ENCODE measurements at places on chromosomes 3 and 15.

DNA sequence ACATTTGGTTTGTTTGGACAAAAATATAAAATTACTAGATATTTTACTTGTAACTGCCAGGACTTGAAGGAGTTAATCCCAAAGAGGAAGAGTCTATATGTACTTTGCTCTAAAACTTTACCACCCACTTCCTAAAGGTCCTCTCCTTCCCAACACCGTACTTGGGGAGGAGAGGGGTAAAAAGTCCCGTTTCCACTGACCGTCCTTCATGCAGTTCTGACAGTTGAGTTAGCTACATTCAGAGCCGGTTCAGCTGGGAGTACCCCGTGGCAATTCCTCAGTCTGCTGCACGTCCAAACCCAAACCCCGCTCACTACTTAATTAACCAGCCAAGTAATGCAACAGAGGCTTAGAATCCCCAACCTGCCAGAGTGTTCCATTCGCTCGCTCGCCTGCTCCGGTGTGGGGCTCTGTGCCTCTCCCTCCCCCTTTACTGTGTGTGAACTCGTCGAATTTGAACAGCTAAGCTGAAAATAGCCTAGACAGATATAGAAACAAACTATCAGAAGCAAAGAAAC lies 519.7 kb downstream of the FOXP1 start:
- H3K4me3 ChIP-seq: no peak overlapping the region
- DNase-seq: peak; percentile 76
- peaks cover 29% of the 10 kb centered on the region for H3K4me1 ChIP-seq
- H3K27ac ChIP-seq: no peak overlapping the region

DNA sequence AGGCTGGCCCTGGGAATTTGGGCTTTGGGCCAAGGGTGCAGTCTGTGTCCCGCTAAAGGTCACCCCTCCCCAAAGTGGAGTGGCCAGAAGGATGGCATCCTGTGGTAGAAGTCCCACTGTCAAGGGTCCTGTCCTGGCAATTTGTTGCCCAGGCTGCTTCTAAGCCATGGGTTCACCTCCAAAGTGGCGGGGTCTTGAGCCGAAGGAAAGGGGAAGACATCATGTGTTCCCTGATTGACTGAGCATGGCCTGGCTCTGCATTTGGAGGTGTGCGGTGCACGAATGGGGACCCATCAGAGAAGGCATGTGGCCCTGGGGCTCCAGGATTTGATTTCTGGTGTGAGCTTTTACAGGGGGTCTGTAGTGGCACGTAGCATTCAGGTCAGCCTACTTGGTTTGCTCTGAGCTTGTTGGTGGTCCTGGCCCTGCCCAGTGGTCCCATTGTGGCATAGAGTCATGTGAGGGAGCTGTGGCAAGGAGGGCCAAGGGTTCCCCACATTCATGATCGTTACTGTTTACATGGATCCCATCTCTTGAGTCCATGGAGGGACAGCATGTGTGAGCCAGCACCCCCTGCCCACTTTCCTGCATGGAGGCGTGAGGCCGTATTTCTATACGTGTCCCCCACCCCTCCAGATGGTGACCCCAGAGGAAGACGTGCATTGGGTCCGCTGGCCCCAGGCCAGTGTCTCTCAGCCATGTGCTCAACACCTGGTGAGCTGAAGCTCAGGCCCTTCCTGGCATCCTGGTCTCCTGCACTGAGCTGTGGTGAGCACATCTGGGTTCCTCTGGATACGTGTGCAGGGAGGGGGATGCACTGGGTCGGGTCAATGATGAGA lies 225.1 kb downstream of the SNRPN start:
- no peaks in the 10 kb centered on the region for H3K4me1 ChIP-seq
- H3K4me3 ChIP-seq: no peak overlapping the region
- H3K36me3 ChIP-seq: no peaks in the 10 kb centered on the region
- no peaks in the 10 kb centered on the region for H3K27me3 ChIP-seq

DNA sequence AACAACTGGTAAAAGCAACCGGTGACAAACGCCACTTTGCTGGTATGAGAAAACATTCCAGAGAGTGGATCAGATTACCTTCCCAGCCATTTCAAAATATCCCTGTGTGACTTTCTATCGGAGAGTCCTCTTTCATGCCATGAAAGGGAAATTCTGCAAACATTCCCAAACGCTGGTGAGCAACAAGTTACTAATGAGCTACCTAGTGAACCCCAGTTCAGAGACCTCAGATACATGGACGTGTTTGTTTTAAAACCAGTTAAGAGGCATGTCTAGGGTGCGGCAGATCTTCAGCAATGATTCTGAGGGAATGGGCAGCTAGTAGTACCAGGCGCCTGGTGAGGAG lies 418.2 kb upstream of the NR2F2 start:
- peaks cover 5% of the 10 kb centered on the region for H3K27me3 ChIP-seq
- no peak overlapping the region for H3K27ac ChIP-seq
- H3K4me3 ChIP-seq: no peak overlapping the region
- no peak for DNase-seq
- peaks cover 8% of the 10 kb centered on the region for H3K4me1 ChIP-seq

GRCh38 chr3:183188895-183189462 lies 26.4 kb upstream of the LAMP3 start:
- H3K36me3 ChIP-seq: no peaks in the 10 kb centered on the region
- H3K27me3 ChIP-seq: peaks cover 3% of the 10 kb centered on the region
- no peak overlapping the region for H3K4me3 ChIP-seq
- peaks cover 2% of the 10 kb centered on the region for H3K4me1 ChIP-seq

GRCh38 chr3:134353171-134353825 lies 20.9 kb downstream of the AMOTL2 start:
- no peaks in the 10 kb centered on the region for H3K36me3 ChIP-seq
- H3K27ac ChIP-seq: no peak overlapping the region
- no peaks in the 10 kb centered on the region for H3K27me3 ChIP-seq
- H3K4me1 ChIP-seq: no peaks in the 10 kb centered on the region
- DNase-seq: no peak
- H3K4me3 ChIP-seq: no peak overlapping the region

DNA sequence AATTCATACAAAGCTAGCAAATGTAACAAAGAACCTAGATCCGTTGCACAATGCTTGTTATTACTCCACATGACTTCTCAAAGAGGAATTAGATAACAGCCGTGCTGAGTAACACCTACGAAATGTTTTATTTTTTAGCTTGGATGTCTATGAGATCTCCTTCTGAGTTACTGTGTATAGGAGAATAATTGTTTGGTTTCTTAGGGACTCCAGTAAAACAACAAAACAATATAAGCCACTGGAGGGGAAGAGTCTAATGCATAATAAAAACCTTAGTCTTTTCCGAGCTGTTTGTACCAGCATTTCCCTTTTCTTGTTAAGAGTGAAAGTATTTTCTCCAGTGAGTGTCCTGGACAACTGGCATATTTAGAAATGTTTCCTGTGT lies 15.6 kb downstream of the SNAP23 start:
- peaks cover 19% of the 10 kb centered on the region for H3K36me3 ChIP-seq
- no peak for DNase-seq
- H3K27ac ChIP-seq: no peak overlapping the region

GRCh38 chr3:49566312-49566711 lies 12.0 kb downstream of the BSN start:
- H3K4me3 ChIP-seq: no peak overlapping the region
- H3K27ac ChIP-seq: no peak overlapping the region
- H3K36me3 ChIP-seq: no peaks in the 10 kb centered on the region
- H3K4me1 ChIP-seq: no peaks in the 10 kb centered on the region
- no peak for DNase-seq

DNA sequence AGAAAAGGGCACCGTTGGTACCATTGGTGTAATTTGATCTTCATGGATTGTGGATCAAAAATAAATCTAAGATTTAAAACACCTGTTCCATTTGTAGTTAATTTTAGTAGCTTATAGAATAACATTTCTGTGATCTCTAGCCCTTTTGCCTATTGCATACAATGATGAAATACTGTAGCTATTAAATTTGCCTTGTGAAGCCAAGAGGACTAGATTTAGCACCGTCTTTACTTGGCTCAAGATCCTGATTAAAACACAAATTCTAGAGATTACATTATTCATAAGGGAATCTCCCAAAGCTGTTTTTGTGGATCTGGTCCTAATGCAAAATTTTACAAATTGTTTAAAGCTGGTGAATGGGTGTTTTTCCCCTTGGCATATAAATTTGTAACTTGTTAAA lies 8.2 kb downstream of the TBC1D23 start:
- peaks cover 20% of the 10 kb centered on the region for H3K4me1 ChIP-seq
- H3K36me3 ChIP-seq: no peaks in the 10 kb centered on the region
- H3K27me3 ChIP-seq: no peaks in the 10 kb centered on the region
- H3K27ac ChIP-seq: no peak overlapping the region
- no peak overlapping the region for H3K4me3 ChIP-seq

- peaks cover 3% of the 10 kb centered on the region for H3K27me3 ChIP-seq
- no peak for DNase-seq
Observed at GRCh38 chr3:25856902-25857518, 67.1 kb downstream of the OXSM start.

DNA sequence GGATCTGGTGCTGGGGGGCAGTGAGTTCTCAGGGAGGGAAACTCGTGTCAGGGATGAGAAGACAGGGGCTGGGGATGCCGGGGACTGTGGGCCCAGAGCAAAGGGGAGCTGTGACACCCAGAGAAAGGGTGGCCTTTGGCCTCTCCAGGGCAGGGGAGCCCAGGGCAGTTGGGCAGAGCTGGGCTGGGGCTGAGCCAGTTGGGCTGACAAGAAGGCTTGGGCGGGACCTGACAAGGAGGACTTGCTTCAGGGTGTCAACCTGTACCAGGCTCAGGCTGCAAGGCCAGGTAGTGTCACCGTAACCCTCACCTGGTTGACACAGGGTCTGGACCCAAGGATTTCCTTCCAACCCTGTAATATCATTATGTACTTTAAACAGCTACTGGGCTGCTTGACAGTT lies 13.2 kb upstream of the ANPEP start:
- no peak for DNase-seq
- no peak overlapping the region for H3K27ac ChIP-seq
- no peaks in the 10 kb centered on the region for H3K27me3 ChIP-seq

GRCh38 chr3:6717026-6717943 lies 143.6 kb upstream of the GRM7 start:
- H3K36me3 ChIP-seq: no peaks in the 10 kb centered on the region
- DNase-seq: no peak
- H3K27me3 ChIP-seq: no peaks in the 10 kb centered on the region
- no peak overlapping the region for H3K27ac ChIP-seq

DNA sequence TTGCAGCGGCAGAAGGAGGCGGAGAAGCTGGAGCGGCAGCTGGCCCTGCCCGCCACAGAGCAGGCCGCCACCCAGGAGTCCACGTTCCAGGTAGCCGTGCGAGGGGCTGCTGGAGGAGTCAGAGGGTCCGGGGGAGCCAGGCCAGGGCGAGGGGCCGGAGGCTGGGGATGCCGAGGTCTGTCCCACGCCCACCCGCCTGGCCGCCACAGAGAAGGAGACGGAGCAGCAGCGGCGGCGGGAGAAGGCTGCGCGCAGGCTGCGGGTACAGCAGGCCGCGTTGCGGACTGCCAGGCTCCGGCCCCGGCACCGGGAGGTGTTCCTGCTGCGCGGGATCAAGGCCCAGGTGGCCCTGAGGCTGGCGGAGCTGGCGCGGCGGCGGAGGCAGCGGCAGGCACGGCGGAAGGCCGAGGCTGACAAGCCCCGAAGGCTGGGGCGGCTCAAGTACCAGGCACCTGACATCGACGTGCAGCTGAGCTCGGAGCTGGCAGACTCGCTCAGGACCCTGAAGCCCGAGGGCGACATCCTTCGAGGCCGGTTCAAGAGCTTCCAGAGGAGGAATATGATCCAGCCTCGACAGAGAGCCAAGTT lies 625.0 kb downstream of the MCTP2 start:
- no peak for DNase-seq
- no peak overlapping the region for H3K27ac ChIP-seq
- no peaks in the 10 kb centered on the region for H3K27me3 ChIP-seq
- H3K4me3 ChIP-seq: no peak overlapping the region

- DNase-seq: no peak
- H3K36me3 ChIP-seq: peaks cover 11% of the 10 kb centered on the region
- peaks cover 4% of the 10 kb centered on the region for H3K4me1 ChIP-seq
- no peak overlapping the region for H3K4me3 ChIP-seq
- H3K27ac ChIP-seq: no peak overlapping the region
- no peaks in the 10 kb centered on the region for H3K27me3 ChIP-seq
Observed at GRCh38 chr15:78481917-78482316, 25.5 kb upstream of the HYKK start.

GRCh38 chr3:64260431-64260830 lies 35.2 kb upstream of the PRICKLE2 start:
- no peaks in the 10 kb centered on the region for H3K4me1 ChIP-seq
- no peaks in the 10 kb centered on the region for H3K27me3 ChIP-seq
- no peak overlapping the region for H3K27ac ChIP-seq
- no peaks in the 10 kb centered on the region for H3K36me3 ChIP-seq
